ENCODE measurements at places on chromosomes 13 and 19.
A peak's percentile ranks its signal among the peaks of the same experiment; 100 is the strongest.

DNA sequence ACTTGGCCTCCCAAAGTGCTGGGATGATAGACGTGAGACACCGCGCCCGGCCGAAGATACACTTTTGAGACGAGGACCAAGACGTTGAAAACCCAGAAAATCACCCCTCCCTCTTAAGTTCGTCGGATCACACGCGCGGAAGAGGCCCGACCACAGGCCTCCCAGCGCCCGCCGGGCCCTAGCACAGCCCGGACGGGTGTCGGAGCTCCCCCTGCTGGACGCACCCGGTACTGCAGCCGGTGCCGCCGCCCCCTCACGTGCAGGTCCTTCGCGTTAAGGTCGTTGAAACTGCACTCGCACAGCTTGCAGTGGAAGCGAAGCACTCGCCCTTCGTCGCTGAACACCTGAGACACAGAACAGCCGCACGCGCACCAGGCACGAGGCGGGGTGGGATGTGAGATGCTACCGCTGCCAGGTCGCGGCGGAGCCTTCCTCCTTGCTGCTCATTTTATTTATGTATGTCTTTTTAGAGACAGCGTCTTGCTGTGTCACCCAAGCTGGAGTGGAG, 35.7 kb upstream of the MATK start:
- peak; percentile 83 for DNase-seq

- no peak for DNase-seq
These were observed 36.9 kb downstream of the DHRS12 start for GRCh38 chr13:51767100-51767499.

- no peak for DNase-seq
These were observed 5.0 kb downstream of the PVR start for GRCh38 chr19:44648631-44649251.

GRCh38 chr19:37564624-37565369, 29.8 kb downstream of the ZNF571 start:
- no peak for DNase-seq

GRCh38 chr13:28557725-28558520, 63.0 kb upstream of the FLT1 start:
- no peak for DNase-seq

DNA sequence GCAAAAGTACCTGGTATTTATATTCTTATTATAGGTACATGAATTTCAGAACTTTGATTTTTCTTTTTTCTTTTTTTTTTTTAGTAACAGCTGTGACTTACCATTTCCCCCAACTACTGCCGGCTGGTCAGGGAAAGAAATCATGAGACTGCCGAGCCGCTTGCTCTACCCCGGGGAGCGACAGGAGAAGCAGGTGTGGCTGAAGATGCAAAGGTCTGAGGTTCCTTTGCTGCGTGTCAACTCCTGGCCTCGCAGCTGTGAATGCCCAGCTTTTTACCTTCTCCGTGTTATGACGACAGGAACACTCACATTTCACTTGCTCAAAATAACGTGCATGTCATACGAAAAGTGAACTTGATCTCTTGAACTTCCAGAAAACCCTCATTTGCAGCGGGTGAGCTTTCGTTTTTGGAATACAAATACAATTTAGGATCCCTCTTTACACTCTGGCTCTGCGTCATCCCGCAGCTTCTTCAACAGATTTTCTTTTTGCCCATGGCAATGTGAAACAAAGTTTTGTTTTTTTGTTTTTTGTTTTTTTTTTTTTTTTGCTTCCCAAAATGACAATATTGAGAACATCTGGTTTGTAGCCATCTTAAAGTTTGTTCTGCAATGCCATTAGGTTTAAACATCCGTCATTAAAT, 117.9 kb downstream of the EFNB2 start:
- no peak for DNase-seq

GRCh38 chr19:9323557-9323918, 441 bp upstream of the ZNF559 start:
- peak; percentile 7 for DNase-seq

GRCh38 chr19:45645631-45646344, 6.6 kb upstream of the EML2 start:
- peak; percentile 49 for DNase-seq
